ENCODE measurements at places on chromosomes 5 and 9.

GRCh38 chr9:30507166-30507565, 1877.3 kb upstream of the ACO1 start:
- DNase-seq, result no peak

DNA sequence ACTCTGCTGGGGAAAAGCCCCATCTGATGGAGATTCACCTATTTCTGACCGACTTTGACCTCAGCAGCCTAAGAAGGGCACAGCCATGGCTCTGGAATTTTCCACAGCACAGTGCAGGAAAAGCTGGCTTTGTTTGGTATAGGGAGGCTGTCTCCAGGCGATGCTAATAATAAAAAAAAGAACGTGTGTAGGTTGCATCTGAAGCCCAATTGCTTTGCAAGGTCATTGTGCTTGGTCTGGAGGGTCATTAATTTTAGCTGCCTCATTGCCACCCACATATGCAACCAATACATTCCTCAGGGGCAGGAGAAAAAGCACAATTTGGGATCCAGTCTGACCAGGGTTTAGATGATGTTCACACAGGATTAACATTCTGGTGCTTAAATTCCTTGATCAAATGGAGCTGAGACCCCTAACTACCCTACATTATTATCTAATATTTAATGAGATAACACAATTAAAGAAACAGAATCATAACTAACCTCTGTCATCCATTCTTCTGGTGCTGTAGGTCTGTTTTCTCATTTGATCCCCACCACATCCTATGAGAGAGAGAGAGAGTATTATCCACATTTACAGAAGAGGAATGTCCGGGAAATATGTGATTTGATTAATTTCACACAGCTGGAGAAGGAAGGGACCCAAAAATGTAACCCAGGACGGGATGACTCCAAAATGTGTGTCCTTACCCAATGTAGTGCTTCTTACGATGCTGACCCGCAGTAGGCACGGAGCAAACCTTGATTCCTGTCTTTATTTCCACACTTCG, 175.9 kb downstream of the RFK start:
- no peak for DNase-seq

DNA sequence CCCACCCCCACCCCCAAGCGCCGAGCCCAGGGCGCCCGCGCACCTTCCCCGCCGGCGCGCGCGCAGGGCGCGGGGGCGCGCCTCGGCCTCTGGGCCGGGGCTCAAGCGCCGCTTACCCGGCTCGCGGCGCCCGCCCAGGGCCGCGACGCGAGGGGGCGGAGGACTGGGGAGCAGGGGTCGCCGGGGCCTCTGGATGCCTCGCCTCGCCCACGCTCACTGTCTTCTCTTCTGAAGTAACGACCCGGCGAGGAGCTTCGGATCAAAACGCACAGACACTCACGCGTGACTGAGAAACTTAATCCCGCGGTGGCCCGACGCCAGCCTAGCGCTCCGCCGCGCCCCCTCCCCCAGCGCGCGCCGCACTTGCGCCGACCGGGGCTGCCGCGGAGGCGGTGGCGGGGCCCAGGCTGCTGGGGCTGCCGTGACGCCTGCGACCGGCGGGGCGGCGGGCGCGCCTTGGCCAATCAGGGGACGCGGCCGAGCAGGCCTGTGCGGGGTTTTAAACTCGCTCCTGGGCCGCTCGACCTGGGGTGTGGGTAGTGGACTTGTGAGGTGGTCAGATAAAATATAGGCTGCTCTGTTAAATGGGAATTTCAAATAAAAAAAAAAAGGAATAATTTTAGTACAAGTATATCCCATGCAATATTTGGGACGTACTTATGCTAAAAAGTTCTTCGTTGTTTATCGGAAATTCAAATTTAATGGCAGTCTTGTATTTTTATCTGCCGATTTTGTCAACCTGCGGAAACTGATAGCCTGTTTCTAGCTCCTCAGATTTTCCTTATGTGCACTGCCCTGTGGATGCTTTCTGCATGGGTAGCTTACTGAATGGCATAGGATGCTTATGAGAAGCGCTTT, at the start of gene MPDZ:
Gene MPDZ (minus strand): TSS at position 409 of the 858 bp plus-strand sequence. CDS start 29,377 bp downstream, outside the sequence.
- DNase-seq, result no peak

DNA sequence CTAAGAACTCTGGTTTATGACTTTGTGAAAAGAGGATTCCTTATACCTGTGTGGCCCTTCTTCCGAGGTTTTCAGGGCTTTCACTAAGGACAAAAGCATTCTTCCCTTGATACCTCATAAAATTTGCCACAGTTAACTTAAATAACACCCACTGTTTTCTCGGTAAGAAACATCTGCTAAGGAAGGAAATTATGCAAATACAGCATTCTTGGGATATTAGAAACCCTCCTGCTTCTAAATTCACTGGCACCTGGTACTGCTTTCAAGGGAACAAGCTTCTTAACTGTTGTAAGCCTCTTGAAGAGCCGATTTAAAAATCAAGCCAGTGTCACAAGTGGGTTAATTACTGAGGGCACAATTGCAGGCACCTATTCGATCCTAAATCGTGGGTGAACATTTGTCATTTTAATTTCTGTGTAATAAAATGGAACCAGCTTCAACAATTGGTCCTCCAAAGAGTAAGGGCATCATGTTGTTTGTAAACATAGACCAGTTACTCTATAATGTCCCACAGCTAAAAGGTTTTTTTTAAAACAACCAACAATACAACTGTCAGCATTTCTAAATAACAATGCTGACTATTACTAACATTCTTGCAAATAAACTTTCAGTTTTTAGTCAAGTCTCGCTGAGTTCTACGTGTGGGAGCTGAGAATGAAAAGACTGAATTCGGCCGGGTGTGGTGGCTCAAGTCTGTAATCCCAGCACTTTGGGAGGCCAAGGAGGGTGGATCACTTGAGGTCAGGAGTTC, 26.6 kb downstream of the AK3 start:
- no peak for DNase-seq

DNA sequence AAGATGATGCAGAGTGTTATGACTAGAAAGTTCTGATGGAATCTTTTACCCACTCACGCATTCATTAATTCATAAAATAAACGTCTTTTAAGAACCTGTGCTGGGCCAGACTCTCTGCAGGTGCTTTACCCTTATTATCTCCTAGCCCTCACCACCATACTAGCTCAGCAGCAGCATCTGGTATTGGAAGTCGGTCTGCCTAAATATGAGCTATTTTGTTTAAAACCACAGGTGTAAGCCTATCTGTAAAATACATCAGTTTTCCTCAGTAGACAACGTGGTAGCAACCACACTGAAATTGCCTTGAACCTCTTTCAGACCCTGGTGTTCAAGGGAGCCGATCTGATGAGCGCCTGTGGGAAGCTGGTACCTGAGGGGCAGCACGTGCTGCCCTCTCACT, 69.4 kb downstream of the PPIC start:
- no peak for DNase-seq

GRCh38 chr5:32833663-32834062, 122.5 kb downstream of the NPR3 start:
- DNase-seq, result no peak

DNA sequence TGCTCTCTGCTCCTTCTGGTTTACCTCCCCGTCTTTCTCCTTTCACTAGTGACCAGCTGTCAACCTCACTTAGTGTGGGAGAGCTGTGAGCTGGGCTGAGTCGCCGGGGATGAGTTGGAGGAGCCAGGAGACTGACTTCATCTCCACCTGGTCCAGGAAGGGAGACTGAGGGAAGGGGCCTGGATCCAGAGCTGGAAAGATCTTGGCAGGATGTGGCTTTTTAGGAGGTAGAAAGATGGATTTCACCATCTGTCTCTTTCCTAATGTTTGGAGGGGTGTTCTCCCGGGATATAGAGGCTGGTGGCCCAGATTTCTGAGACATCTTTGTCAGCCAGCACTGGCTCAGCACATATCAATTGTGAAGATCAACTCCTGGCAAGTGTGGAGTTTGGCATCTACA, 37.1 kb upstream of the TNC start:
- DNase-seq, result no peak

- DNase-seq, result no peak
Measured at GRCh38 chr9:72592502-72593403, 71.3 kb downstream of the TMC1 start.

DNA sequence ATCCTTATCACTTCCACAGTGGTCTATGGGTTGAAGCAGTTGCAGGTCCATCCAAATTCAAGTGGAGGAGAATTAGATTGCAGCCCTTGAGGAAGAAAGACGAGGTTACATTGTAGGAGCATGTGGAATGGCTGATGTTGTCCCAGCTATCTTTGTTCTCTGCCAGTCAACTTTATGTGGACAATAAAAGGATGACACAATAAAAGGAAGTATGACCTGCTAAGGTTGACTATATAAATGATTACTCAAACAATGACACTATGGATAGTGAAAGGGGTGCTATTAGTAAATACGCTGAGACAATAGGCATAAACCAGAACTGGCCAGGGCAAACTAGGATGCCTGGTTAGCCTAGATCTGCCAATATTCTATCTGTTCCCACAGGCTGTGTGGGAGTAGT, 12.8 kb upstream of the ZNF618 start:
- no peak for DNase-seq

DNA sequence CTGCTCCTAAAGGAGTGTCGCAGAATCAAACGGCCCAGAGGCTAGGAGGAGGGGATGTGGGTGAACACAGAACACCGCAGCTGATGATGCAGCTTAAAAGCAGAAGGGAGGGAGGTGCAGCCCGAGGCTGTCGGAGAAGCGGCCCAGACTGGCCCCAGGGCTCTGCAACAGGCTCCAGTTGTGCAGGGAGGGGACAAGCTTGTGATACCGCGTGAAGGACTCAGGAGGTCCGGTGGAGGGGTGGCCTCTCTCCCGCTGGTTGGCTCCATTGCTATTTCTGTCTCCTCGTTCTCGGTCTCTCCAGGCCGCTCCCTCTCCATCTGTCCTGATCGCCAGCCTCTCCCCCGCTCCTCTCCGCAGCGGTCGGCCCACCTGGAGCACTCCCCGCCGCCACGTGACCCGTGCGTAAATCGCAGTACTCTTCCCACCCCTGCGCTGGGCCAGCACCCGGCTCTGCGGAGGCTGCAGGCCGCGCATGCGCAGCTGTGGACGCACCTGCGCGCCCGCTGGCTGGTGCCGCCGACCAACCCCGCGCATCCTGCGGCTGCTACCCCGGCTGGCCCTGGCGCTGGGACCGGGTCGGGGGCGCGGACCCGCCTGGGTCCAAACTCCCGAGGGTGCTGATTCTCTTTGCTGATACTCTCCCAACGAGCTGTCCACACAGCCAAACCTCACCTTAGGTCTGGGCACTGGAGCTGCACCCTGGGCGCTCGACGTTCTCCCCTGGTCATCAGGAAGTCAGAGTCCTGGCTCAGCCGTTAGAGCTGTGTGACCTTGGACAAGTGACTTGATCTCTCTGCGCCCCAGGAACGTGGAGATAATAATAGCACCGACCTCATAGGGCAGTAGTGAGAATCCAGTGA, 3.7 kb upstream of the STXBP1 start:
- DNase-seq, result peak; percentile 53

GRCh38 chr5:76152161-76152560, 69.0 kb downstream of the SV2C start:
- DNase-seq, result no peak

DNA sequence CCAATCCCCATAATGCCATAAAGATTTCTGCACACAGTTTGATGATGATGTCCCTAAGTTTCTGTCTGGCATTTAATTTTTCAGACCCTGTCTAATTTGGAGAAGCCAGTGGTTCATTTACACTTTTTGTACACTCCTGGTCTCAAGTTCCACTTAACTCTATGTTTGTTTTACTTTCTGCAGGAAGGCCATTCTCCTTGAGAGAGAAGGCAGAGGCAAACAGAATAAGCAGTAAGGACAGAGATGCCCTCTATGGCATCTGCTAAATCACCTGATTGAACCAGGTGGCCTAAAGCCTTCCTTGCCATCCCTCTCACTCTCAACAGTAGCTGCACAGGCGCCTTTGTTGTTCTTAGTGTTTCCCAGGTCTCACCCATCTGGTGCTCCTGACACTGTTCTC, 86.1 kb upstream of the LRRTM2 start:
- DNase-seq, result no peak

DNA sequence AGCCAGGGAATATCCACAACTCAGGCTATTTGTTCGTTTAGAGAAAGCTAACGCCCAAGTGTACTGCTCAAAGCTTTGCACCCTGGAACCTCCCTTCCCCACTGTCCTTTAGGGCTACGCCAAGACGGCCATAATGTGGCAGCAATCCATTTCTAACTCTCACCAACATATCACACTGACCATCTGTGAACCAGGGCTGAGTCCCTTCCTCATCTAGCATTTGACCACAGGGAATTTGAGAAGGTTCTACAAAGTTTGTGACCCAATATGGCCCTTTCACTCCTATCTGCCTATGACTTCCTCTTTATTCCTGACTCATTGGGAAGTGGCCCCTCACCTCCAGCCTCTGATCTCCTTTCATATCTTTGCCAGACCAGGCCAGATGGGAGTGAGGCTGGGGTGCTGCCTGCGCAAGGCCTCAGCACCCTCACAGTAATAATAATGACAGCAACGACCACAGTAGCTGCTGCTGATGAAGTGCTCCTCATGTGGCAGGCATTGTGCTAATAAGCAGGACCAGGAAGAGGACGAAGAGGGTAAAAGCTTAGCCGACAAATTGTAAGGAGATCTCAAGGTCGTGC, 9.3 kb upstream of the ARAP3 start:
- DNase-seq, result no peak

DNA sequence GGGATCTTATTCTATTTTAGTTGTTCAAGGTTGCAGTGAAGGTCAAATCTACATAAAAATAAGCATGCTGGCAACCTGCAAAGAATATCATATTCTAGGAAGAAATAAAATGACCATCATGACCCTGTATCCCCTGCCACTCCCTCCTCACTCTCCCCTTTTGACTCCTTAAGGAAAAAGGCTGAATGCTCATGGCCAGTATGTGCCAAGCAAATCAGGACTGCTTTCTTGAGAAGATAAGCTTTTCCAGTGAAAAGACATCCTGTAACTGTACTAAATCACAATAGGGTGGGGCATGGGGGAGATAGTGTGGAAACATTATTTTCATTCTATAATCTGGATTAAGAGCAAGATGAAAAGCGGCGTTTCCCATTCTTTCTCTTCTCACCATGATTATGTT, 100.6 kb upstream of the LIFR start:
- no peak for DNase-seq

GRCh38 chr5:1551426-1552301, 27.9 kb upstream of the LPCAT1 start:
- DNase-seq, result no peak

- no peak for DNase-seq
Measured at GRCh38 chr9:87564111-87564510, 66.4 kb downstream of the DAPK1 start.
